ENCODE measurements at places on chromosomes 16 and 17.

DNA sequence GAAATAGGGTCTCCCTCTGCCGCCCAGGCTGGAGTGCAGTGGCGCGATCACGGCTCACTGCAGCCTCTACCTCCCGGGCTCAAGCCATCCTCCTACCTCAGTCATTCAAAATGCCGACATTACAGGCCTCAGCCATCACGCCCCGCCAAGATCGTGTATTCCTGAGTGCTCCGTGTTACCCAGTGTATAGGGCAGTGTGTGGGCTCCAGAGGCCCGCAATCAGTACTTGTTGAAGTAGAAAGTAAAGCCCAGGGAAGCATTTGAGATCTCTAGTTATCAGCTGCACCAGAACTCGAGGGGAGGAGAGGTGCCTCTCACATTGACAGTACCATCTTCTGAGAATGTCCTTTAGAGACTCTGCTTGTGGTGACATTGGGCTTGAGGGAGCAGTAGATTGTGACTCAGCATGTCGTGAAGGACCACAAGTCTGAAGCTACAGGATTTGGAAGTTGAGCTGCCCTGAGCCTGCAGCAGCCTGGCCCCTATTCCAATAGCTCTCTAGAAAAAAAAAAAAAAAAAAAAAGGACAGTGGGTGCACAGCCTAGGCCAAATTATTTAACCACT lies 1.1 kb upstream of the PRPSAP1 start:
- no peak for DNase-seq

DNA sequence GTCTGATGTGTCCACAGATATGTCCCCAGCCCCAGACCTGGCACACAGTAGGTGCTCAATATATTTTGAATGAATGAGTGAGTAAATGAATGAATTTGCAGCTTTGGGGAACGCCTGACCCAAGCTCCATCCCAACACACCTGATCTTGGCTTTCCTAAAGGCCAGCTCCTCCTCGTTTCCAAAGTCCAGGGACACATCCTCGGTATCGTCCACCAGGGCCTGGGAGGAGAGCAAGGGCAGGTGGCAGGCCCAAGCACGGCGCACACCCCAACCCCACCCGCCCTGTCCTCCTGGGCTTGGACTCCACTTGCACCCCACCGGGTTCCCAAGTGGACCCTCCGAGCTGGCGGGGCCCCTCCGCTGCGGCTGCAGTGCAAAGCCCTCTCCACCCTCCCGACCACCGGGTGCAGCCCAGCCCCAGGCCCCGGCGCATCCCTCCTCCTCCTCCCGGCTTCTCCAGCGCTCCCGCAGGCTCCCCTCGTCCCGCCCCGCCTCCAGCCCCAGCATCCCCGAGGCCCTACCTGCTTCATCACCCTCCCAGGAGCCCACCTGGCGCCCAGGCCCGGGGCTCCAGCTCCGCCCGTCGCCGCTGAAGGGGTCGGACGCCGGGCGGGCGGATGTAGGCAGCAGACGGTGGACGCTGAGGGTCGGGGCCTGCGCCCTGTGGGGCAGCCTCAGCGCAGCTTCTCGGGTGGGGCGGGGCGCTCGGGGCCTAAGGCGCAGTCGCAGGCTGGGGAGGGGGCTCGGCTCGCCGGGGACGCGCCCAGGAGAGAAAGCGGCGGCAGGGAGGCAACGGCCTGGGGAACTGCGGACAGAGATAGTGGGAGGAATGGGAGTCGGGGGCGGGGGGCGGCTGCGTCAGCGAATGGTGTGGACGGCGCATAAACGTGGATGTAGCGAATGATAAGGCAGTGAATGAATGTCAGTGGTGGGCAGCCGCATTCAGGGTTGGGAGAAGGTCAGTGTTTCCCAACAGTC lies at the start of gene TVP23A:
TVP23A (minus strand) TSS at position 832 of the 979 bp plus-strand sequence; CDS start at position 531, 301 bp downstream.
- no peak for DNase-seq

DNA sequence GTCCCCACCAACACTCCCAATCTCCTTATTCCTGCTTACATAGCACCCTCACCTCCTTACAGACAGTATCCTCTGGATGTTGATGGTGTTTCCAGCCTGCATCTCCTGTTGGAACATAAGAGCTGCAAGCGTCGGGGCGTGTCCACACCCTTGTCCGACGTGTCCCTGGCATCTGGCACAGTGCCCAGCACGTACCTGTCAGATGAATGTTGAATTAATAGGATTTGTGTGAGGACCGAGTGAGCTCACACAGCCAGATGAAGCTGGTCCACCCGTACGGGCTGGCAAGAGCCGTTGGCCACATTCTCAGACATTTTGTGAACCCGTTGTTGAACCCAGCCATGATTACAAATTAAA lies 12.2 kb upstream of the CBX4 start:
- DNase-seq, result no peak

GRCh38 chr16:20880867-20881502 lies 19.2 kb downstream of the DCUN1D3 start:
- no peak for DNase-seq

- no peak for DNase-seq
These were observed 10.0 kb downstream of the TRPV3 start for GRCh38 chr17:3547628-3548027.

DNA sequence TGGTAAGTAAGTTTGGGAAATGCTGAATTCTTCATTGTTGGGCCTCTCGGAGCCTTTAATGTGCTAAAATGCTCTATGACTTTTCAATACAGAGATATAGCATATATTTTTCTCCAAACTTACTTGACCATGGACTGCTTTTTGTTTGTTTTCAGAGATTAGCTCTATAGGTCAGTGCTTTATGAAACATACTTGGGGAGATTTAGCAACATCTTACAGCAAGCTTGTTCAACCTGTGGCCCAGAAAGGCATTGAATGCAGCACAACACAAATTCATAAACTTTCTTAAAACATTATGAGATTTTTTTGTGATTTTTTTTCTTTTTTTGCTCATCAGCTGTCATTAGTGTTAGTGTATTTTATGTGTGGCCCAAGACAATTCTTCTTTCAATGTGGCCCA lies 1.0 kb upstream of the KRTAP3-1 start:
- DNase-seq, result no peak

DNA sequence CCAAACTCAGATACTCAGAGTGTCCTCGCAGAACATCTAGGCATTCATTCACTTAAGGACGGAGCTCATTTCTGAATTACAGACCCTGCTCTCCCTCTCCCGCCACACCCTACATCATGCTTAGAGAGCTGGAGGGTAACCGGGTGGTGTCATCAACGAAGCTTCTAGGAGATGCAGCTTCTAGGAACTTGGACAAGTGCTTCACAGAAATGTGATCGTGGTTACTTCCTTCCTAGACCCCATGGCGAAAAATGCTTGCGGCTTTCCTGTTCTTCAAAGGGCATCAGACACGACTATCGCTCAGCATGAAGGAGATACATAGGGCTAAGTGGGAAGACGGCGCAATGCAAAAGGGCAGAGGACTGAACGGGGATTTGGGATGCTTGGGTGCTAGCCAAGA lies 126.8 kb downstream of the ZFHX3 start:
- no peak for DNase-seq

All from esophagus squamous epithelium (tissue), 5 donors.